Stimulated activated CD4-positive, alpha-beta T cell treated with anti-CD3 and anti-CD28 coated beads, Interleukin-2, amount 100 ng/mL, for 48 hours (primary cell): ENCODE measurements at places on chromosomes 4 and X.

- no peak for DNase-seq
Measured at GRCh38 chr4:67700116-67700737, 728 bp downstream of the UBA6 start.

GRCh38 chr4:14743601-14744000 is 258.7 kb upstream of the CPEB2 start:
- no peak for DNase-seq

- no peak for DNase-seq
Measured at GRCh38 chr4:24862073-24862751, 50.6 kb downstream of the CCDC149 start.

- DNase-seq, result no peak
Measured at GRCh38 chrX:98459669-98460068, 1576.0 kb downstream of the RPA4 start.

GRCh38 chr4:62517716-62518115 is 1317.6 kb downstream of the ADGRL3 start:
- DNase-seq, result no peak

- no peak for DNase-seq
Measured at GRCh38 chrX:15853586-15854079, 980 bp downstream of the AP1S2 start.

GRCh38 chrX:138690591-138690990 is 20.9 kb downstream of the FGF13 start:
- DNase-seq, result no peak

- no peak for DNase-seq
Measured at GRCh38 chr4:168269896-168270295, 48.7 kb downstream of the DDX60 start.

DNA sequence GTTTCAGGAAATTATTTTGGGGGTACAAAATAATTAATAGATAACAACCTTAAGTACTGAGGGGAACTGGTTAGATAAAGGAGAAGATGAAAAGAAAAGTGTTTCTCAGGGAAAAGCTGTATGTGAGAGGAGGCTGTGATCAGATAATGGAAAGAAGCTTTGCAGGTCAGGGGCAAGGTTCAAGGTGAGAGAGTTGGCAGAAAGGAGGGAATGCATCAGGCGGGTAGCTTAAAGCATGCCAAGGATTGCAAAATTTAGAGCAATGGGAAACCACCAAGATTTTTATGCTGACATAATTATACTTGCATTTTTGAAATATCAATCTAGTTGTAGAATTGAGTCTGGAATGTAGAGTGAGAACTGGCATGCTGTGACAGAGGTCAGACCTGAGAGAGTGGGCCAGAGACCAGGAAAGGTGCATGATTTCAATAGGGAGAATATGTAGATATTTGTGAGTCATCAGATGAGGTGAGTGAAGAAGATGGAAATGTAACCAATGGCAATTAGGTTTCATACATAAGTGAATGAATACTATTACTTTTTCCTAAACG is 508.7 kb downstream of the TRIML1 start:
- DNase-seq, result no peak

- DNase-seq, result no peak
Measured at GRCh38 chr4:157792716-157793115, 380.1 kb downstream of the GASK1B start.

DNA sequence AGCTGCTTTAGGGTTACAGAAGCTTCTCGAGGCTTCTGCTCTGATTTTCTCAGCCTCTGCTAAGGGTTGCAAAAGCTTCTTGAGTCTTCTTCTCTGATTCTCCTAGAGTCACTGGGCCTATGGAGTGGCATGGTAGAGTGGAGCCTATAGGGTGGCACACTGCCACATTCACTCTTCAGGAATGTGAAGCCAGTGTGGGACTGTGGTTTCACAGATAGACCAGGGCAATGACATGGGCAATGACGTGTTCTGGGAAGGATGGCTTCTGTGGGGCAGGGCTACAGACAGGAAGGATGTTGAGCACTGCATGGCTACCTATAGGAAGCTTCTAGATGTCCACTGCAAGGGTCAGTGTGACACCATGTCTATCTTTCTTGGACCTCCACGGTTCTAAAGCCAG is 11.0 kb upstream of the MAMLD1 start:
- DNase-seq, result no peak

- no peak for DNase-seq
Measured at GRCh38 chr4:44791831-44792230, 65.5 kb upstream of the GNPDA2 start.

DNA sequence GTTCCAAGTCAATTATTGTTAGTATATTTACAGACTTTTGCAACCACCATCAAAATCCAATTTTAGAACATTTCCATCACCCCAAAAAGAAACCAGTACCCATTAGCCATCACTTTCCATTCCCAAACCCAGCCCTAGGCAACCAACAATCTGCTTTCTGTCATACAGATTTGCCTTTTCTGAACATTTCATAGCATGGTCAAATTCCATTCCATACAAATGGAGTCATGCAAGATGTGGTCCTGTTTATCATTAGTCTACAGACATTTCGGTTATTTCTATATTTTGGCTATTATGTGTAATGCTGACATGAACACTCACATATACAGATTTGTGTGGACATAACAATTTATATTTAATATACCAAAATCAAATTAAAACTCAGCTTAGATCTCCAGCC is 508.7 kb downstream of the ZNF674 start:
- no peak for DNase-seq

DNA sequence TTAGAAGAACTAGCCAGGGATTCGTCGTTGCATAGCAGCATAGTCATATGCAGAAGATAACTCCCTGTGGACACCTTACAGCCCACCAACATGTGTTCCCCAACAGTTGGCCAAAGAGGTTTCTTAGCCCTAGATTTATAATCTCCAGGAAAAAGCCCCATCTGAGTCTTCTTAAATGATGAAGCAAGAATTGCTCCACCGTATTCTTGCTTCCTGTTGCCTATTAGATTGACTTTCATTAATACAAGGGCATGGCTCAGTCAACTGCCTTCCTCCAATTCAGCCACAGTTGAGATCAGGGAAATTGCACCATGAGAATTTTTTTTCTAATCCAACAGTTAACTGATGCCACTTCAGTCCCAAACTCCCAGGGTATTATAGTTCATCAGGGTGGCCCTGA is 5.2 kb upstream of the AFF2 start:
- no peak for DNase-seq

GRCh38 chrX:34927866-34928265 is 14.7 kb upstream of the FAM47B start:
- DNase-seq, result no peak

DNA sequence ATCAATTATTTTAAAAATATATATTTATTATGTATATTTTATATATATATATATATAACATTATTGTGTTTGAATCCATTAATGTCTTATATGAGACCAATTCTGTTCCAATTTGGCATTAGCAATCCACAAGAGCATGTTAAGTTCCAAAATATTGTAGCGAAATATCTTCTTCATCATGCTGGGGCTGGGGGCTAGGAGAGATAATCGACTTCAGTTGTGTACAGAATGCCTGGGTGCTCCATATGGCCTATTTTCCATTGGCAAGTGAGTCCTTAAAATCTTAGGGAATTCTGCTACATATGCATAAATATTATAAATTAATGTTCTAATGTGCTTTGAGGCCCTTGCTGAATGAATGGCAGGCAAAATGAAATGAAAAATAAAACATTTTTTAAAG is 117.7 kb downstream of the PCDH7 start:
- DNase-seq, result no peak

DNA sequence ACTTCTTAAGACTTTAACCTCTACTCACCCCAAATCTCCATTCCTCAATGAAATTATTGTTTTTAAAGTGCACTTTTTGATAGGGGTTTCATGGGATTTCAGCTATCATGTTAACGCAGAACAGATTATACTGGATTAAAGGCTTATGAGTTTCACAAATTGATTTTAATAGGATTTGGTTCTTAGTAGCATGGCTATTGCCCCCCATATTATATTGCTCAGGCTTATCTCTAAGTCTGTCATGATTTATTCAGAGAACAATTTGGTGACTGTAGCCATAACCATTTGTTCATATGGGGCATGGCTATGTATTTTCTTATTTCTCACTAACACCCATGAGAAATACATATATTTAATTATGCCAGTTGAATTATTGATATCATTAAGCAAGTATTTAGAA is 57.0 kb downstream of the MND1 start:
- no peak for DNase-seq

GRCh38 chrX:96619588-96619987 is 65.1 kb upstream of the DIAPH2 start:
- DNase-seq, result no peak

DNA sequence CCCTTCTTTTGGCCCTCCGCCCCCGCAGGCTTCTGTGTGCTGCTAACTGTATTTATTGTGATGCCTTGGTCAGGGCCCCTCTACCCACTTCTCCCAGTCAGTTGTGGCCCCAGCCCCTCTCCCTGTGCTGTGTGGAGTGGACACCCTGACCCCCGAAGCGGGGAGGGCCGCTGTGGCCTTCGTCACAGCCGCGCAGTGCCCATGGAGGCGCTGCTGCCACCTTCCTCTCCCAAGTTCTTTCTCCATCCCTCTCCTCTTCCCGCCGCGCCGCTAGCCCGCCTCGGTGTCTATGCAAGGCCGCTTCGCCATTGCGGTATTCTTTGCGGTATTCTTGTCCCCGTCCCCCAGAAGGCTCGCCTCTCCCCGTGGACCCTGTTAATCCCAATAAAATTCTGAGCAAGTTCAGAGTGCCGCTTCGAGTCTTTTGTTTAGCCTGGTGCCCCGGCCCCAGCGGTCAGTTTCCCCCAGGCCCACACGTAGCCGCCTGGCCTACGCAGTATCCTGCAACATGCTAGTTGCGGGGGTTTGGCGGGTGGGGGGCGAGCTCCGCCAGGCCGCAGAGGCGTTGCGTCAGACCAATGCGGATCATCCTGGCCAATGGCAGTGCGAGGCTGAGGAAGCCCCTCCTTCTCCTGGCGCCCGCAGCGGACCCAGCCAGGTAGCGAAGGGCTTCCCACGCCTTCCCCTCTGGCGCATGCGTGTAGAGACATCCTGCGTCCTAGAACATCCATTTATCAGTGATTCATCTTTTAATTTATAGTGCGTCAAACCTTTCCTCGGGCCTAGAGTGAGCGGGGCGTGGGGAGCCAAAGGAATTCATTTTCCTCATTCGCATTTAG is 5.6 kb upstream of the KANTR start:
- peak; percentile 65 for DNase-seq

DNA sequence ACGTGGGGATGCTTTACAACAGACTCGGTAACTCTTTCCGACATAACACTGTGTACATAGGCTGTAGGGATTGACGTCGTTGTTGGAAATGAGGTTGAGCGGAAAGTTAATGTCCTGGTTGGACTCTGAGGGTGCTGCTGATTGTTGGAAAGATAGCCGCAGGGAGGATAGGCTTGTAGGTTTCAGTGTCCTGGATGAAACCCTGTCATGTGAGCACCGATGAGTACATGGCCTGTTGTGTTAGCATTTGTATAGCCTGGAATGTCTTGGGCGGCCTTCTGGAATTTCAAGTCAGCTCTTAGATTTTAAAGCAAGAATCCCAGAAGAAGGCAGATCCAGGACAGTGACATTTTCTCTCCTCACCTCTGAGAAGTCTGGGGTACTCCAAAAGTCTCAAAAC is 63.3 kb downstream of the TBC1D14 start:
- no peak for DNase-seq

GRCh38 chrX:110992611-110993010 is 103.4 kb upstream of the PAK3 start:
- peak; percentile 1 for DNase-seq

- no peak for DNase-seq
Measured at GRCh38 chr4:188779581-188779980, 640.3 kb downstream of the TRIML1 start.

DNA sequence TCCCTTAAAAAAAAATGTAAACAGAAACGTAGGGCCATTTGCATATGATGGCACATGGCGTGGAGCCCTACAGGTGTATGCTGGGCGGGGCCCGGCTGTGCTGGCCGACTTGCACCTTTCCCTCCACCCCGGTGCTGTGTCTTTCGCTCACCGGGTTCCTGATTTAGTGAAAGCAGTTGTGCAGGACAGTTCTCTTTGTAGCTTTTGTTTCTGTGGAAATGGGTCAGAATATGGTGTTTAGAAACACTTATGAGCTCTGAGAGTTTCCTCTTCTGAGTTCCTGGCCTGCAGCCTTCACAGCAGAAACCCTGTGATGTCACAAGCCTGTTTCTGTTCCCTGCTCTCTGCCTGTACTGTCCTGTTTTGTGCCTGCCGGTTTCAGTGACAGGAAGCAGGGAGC is 22.5 kb upstream of the MSANTD1 start:
- DNase-seq, result no peak

DNA sequence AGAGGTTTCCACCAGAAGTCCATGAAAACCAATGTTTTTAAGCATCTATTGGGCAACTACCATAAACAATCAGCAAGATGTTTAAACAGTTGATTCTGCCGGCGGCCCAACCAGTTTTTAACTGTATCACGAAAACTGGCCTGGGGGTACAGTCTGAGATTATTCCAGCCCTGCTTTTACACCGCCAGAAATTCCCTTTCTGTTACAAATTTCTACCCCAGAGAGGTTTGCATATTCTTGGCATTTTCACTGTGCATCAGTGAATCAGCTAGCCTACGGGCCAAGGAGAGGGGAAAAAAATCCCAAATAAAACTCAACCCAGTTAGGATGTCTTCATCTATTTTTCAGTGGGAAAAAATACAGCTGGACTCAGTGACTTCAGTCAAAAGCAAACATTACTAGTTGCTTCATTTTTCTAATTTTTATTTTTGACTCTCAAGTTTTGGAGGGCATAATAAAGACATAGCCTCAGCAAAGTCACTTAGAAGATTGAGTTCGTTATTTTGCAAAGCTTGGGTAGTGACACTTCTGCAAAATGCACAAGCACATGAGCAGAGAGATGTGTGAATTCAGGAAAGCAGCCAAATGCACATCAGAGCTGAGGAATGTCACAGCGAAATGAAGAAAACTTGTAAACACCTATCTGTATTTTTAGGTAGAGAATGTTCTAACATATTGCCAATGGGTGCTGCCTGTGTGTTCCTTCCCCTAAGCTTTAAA is 167.8 kb upstream of the GK2 start:
- no peak for DNase-seq

- no peak for DNase-seq
Measured at GRCh38 chr4:41722181-41722580, 26.3 kb downstream of the PHOX2B start.

GRCh38 chrX:12770440-12770839 is 20.8 kb upstream of the PRPS2 start:
- no peak for DNase-seq

DNA sequence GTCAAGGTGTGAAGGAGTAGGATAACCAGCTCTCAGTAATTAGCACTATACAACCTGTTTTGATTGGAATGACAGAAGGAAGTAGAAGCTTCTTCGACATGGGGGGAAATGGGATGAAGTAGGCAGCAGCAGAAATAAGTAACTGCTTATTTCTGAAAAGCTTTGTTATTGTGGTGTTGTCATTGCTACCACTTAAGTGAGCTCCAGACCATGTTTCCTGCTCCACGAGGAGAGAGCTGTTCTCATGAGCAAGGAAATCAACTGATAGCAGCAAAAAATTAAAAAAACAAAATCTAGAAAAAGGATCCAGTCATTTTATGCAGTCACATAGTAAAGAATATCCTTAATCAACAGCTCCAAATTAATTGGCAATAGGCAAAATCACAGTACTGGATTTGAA is 106.1 kb upstream of the TLL1 start:
- DNase-seq, result no peak
